ENCODE measurements at places on chromosomes 13 and 19. TPM values are rescaled to one million over a fixed set of nuclear protein-coding genes. Genes with fewer than 3 reads are reported as not detected.

DNA sequence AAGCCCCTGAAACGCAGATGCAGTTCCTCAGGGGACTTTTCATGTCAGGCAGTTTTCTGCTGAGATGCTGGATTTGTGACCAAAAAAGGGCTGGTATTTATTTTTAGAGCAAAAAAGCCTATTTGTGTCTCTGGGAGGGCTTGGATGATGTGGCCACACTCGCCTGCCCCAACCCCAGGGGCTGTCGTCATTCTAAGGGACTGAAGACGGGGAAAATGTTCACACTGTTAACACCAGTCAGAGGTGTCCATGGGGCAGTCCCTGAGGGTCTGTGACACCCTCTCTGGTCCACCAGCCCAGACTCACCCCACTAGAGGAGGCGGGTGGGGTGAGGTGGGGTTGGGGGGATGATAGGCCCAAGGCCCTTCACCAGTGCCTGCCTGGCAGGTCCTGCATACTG is 15.9 kb upstream of the EPHX3 start:
- DNase-seq: no peak

GRCh38 chr19:20080656-20081055 is 2.9 kb downstream of the ZNF90 start:
- no peak for DNase-seq

Gene WDR62
- 19.4 TPM for total RNA-seq

Gene FSD1
- 14.7 TPM for total RNA-seq

- no peak for DNase-seq
Measured at GRCh38 chr19:45130888-45131615, 29.7 kb downstream of the NKPD1 start.

Measured in M059J (cell line).